Esophagus squamous epithelium (tissue), 5 donors: ENCODE measurements at places on chromosomes 11 and 22.

DNA sequence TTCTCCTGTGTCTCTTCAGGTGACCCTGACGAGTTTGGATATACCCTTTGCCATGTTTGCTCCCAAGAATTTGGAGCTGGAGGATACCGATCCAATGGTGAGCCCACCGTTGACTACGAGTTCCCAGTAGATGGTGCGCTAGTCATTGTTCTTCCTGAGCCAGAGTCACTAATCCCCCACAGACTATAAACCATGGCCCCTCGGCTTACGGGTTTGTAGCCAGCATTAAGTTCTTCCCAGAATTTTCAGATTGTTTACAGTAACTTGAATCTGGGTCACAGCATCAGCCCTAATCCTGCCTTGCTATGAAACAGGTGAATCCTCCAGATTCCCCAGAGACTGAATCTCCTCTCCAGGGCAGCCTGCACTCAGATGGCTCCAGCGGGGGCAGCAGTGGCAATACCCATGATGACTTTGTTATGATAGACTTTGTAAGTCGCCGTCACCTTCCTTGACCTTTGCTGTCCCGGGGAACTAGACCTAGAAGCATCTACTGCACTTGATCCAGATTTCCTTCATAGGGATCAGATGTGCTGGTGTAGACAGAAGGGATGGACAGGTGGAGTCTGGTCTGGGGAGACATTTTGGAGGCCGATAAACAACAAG lies 31.8 kb downstream of the ARHGAP1 start:
- no peaks in the 10 kb centered on the region for H3K27me3 ChIP-seq
- peaks cover 32% of the 10 kb centered on the region for H3K36me3 ChIP-seq
- H3K4me3 ChIP-seq = no peak overlapping the region
- peaks cover 63% of the 10 kb centered on the region for H3K4me1 ChIP-seq
- DNase-seq = no peak

- no peak overlapping the region for H3K27ac ChIP-seq
- no peaks in the 10 kb centered on the region for H3K36me3 ChIP-seq
- H3K27me3 ChIP-seq = peaks cover 39% of the 10 kb centered on the region
These were observed 154.6 kb downstream of the HIPK3 start for GRCh38 chr11:33411751-33412150.

DNA sequence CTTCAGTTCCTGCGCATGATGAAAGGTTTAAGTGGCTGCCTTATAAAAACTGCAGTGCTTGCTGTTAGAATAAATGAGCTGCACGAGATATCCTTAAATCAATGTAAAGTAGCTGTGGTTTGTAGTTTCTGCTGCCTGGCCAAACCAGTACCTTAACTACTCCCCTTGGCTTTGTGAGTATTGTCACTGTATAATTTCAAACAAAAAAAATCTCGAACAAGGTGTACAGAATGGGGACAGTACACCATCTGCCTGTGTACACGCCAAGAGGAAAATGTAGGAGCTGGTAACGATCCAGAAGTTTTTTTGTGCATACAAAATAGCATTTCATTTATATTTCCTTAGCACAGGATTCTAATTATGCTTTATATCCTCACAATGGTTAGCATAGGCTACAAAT lies 20.6 kb upstream of the NDUFC2 start:
- H3K4me1 ChIP-seq = no peaks in the 10 kb centered on the region
- no peaks in the 10 kb centered on the region for H3K36me3 ChIP-seq
- H3K4me3 ChIP-seq = no peak overlapping the region
- no peak for DNase-seq
- H3K27ac ChIP-seq = no peak overlapping the region

DNA sequence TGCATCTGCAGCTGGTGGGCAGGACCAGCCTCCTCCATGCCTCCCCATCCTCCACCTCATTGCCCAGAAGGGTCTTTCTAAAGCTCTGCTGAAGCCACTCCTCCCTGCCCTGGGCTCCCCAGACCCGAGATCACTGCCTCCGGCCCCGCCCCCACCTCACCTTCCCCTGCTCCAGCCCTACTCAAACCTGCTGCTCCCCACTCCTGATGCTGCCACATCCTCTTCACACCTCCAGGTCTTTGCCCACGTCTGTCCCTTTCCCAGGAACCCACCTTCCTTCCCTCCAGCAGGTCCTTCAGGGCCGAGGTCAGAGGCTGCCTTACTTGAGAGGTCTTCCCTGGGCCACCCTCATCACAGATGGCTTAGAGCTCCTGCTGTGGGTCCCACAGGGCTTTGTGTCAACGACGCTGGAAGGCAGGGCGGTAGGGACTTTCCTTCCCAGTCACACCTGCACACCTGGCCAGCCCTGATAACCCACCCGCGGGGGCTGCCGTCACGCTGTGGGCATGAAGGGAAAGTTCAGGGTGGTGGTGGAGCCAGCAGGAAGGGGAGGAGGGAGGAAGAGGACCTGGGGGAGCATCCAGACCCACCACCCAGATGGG lies 11.9 kb downstream of the WNT7B start:
- peaks cover 8% of the 10 kb centered on the region for H3K4me1 ChIP-seq
- H3K27me3 ChIP-seq = peaks cover under 1% of the 10 kb centered on the region
- H3K27ac ChIP-seq = no peak overlapping the region
- H3K36me3 ChIP-seq = no peaks in the 10 kb centered on the region

- H3K27me3 ChIP-seq = no peaks in the 10 kb centered on the region
- H3K4me3 ChIP-seq = no peak overlapping the region
- no peaks in the 10 kb centered on the region for H3K36me3 ChIP-seq
- H3K4me1 ChIP-seq = peaks cover 9% of the 10 kb centered on the region
These were observed 148.2 kb upstream of the SNX19 start for GRCh38 chr11:131064373-131064991.

DNA sequence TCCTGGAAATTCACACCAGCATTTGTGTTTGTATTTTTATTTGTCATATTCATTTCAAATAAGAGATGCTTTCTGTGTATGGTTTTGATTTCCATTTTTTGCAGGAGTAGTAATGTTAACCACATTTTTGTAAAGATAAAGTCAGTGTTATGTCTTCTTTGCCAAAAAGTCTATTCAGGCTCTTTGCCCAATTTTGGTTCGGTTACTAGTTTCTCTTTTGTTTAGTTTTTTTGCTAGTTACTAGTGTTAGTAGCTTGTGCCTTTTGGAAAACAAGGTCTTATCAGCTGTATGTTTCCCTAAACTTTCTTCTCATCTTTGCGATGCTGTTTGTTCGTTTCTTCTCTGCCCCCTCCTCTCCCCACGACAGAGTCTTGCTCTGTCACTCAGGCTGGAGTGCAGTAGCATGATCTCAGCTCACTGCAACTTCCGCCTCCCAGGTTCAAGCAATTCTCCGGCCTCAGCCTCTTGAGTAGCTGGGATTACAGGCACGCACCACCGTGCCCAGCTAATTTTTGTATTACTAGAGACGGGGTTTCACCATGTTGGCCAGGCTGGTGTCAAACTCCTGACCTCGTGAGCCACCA lies 112.3 kb upstream of the GRK3 start:
- H3K4me1 ChIP-seq = peaks cover 18% of the 10 kb centered on the region
- no peaks in the 10 kb centered on the region for H3K27me3 ChIP-seq
- no peak overlapping the region for H3K4me3 ChIP-seq
- no peak for DNase-seq

DNA sequence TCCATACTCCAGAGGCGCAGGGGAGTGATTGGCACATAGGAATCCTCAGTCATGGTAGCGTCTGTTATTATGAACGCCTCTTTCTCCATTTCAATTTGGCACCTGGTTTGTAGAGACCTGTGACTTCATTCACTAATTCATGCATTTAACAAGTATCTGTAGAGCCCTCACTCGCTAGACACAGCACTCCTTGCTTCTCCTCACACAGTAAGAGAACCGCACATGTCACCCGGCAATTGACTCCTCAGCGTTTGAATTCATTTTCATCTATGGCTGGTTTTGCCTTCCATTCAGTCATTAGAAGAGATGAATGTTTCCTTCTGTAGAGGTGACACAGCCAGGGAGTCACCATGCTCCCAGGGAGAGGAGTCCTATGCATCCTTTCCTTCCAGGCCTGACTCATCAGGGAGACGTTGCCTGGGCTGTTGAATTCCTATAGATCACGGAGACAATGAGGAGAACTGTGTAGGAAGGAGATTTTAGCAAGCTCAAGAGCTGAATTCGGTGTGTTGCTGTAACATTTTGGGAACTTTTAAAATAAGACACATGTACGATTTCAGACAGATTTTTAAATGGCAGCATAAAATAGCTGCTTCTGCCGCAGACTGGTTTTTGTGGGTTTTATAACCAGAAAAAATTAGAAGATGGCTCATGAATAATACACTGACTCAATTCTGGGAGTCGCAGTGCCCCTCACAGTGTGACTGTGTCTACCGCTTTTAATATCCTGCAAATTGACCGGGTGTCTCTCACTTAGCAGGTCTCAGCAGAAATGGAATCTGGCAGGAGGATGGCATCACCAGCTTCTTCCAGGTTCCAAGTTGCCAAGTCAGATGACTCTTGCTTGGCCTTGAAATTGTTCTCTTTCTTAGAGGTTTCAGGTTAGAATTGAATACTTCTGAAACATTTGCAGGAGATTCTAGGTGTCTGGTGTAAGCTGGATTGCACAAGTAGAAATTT lies 44.4 kb upstream of the CLMP start:
- H3K27me3 ChIP-seq = no peaks in the 10 kb centered on the region
- H3K36me3 ChIP-seq = no peaks in the 10 kb centered on the region
- H3K4me1 ChIP-seq = no peaks in the 10 kb centered on the region
- no peak overlapping the region for H3K4me3 ChIP-seq

- peaks cover 62% of the 10 kb centered on the region for H3K4me1 ChIP-seq
- H3K27me3 ChIP-seq = no peaks in the 10 kb centered on the region
- DNase-seq = no peak
- no peak overlapping the region for H3K4me3 ChIP-seq
These were observed 54.7 kb upstream of the LYVE1 start for GRCh38 chr11:10622957-10623791.

- H3K27ac ChIP-seq = no peak overlapping the region
- DNase-seq = no peak
- H3K4me3 ChIP-seq = no peak overlapping the region
- H3K36me3 ChIP-seq = peaks cover 47% of the 10 kb centered on the region
- no peaks in the 10 kb centered on the region for H3K27me3 ChIP-seq
- H3K4me1 ChIP-seq = no peaks in the 10 kb centered on the region
These were observed 68.9 kb downstream of the NECTIN1 start for GRCh38 chr11:119659971-119660723.

GRCh38 chr22:27984723-27985122 lies 65.7 kb upstream of the PITPNB start:
- H3K4me1 ChIP-seq = no peaks in the 10 kb centered on the region
- no peak for DNase-seq
- H3K4me3 ChIP-seq = no peak overlapping the region
- H3K36me3 ChIP-seq = peaks cover 83% of the 10 kb centered on the region

DNA sequence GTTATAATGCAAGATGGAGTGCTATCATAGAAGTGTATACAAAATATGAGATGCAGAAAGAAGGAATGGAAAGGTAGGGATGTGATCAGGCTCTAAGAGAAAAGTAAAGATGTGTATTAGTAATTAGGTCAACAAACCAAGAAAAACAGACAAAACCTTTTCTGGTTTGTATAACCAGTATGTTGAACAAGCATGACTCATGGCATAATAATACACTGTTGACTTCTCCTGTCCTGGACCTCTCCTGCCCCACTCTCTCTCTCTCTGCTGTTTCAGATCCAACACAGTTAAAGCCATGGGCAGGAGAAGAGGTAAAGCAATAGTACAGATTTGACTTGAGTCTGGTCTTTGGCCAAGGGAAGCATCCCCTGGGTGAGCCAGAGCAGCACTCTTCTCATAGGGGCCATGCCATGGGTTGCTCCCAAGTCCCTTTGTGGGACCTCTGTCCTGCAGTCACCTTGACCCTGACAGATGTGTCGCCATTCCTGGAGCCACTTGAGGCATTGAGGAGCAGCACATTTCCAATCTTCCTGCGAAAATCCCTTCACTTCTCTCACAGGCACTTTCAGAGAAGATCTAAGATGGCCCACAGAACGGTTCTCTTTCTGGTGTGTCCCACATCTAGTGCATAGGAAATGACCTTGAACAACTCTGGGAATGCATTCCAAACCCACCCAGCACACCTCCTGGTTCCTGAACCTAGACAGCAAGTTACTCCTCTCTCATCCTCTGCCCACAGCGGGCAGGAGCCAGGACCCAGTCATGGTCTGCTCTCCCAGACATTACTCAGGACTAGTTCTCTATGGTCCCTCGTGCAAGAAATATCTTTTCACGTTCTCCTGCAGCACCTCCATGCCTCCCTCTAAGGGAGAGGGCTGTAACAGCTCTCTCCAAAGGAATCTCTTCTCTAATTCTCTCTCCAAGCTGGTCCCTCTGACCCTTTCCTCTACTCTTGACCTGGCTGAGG lies 58.2 kb upstream of the PRSS23 start:
- peaks cover 53% of the 10 kb centered on the region for H3K4me1 ChIP-seq
- no peaks in the 10 kb centered on the region for H3K36me3 ChIP-seq
- DNase-seq = no peak
- no peak overlapping the region for H3K4me3 ChIP-seq
- no peaks in the 10 kb centered on the region for H3K27me3 ChIP-seq

DNA sequence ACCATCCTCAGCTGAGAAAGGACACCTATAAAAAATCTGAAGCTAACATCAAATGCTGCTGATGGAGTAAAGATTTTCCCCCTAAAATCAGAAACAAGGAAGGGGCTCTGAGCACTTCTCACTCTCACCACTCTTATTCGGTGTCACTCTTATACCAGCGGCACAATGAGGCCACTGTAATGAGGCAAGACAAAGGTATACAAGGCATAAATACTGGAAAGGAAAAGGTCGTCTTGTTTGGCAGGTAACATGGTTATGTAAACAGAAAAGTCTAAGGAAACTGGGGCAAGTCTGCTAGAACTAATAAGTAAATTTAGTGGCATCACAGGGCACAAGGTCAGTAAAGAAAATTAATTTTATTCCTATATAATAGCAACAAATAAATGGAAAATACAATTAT lies 8.1 kb upstream of the MOB2 start:
- peaks cover 13% of the 10 kb centered on the region for H3K4me1 ChIP-seq
- no peaks in the 10 kb centered on the region for H3K36me3 ChIP-seq
- no peaks in the 10 kb centered on the region for H3K27me3 ChIP-seq
- H3K27ac ChIP-seq = no peak overlapping the region
- no peak overlapping the region for H3K4me3 ChIP-seq

GRCh38 chr11:15967966-15968365 lies 388.4 kb downstream of the SOX6 start:
- H3K27ac ChIP-seq = peak overlapping the region; percentile 88
- no peaks in the 10 kb centered on the region for H3K27me3 ChIP-seq
- DNase-seq = no peak
- no peaks in the 10 kb centered on the region for H3K36me3 ChIP-seq
- no peak overlapping the region for H3K4me3 ChIP-seq
